ENCODE measurements at places on chromosomes 5 and 9.

GRCh38 chr9:11457825-11458790 is 845.3 kb upstream of the PTPRD start:
- DNase-seq, result no peak

DNA sequence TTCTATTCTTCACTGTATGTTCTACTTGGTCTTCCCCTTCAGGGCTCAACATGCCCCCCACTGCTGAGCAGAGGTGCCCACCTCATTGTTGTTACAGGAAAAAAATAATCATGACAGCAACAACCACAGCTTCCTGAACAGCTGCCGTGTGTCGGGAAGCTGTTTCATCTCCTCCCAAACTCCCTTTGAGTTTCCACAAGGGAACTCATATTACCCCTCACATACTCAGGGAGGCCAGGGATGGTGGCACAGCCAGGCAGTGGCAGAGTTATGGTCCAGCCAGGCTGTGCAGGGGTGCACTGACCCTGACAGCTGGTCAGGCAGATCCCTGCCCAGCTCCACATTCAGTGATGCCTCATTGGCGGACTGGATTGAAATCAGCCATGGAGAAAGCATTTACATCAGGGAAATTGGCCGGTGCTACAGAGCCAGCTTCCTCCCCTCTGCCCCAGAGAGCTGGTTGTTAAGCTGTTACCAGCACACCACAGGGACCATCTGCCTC is 37.3 kb downstream of the SARDH start:
- DNase-seq, result no peak

DNA sequence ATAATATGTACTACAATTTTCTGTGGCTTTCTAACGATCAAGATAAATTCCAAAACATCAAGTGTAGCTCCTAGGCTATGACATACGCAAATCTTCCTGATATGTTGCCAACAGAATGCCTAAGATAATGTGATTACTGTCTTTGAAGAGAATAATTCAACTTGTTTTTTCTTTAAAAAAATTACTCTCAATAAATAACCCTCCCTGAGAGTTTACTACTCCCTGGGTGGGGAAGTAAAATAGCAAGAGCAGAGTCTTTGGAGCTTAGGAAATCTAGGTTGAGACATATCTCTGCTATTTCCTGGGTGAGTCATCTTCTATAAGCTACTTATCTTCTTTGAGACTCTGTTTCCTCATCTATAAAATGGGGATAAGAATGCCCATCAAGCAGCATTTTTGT is 201.2 kb downstream of the ACTL7B start:
- no peak for DNase-seq

DNA sequence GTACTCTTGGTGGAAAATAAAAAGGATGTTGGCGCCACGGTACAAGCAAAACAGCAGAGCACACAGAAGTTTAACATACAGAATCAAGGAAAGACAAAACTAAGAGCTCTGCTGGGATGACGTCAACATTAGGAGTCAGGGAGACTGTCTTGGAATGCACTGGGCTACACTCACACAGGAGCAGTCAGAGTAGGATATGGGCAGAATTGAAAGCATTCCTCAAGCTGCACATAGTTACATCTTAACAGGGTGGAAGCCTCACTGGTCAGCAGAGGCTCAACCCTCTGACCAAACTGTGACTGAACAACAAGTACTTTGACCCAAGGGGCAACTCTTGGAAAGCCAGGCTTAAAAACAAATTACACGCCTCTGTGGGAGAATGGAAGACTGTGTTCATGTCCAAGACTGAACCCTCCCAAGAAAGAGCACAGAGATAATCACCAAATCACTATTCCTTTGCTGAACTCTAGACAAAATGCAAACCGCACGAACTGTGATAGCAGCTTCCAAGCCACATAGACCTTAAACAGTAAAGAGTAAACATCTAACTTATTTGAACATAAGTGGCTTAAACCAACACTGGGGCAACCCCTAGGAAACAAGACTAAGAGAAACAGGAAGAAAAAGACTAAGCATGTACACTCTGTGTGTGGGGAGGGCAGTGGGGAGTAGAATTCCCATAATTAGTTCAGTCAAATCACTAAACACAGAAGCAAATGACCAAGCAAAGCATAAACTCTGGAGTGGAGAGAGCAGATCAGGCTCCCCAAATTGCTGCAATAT is 772.7 kb downstream of the PRELID2 start:
- no peak for DNase-seq

- DNase-seq, result no peak
Observed at GRCh38 chr5:169970911-169971765, 9.2 kb downstream of the INSYN2B start.

DNA sequence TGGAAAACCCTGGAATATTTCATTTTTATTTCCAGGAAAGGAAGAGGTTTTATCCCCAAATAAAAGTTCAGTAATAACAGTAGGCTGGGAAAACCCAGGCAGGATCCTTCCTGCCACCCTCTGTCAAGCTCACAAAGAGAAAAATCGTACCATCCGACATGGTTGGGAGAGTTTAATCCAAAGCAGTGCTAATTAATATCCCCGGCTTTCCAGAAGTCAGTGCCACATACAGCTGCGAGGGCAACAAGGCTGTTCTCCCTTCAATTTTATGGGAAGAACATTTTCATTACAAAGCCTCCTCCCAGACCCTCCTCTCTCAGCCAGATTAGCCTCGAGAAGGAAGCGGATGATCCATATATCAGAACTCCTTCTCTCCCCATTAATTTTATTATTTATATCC is 95.5 kb downstream of the PAX5 start:
- no peak for DNase-seq

DNA sequence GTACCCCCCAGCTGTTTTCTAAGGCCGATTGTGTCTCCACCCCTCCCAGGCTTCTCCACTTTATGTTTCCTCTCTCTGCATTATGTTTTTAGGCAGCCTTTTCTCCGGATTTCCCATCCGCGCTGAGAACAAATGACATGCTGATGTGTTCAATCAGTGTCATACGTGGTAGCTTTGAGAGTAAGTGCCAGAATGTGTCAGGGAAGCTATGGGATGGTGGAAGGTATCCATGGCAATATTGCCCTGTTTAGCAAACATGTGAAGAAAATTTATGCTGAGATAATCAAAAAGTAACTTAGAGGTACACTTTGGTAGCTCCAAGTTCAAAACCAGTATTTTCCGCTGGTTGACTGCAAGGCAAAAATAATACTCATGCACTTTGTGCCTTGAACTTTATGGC is 36.6 kb upstream of the LECT2 start:
- DNase-seq, result no peak

GRCh38 chr5:77129391-77129990 is 42.4 kb upstream of the ZBED3 start:
- no peak for DNase-seq

DNA sequence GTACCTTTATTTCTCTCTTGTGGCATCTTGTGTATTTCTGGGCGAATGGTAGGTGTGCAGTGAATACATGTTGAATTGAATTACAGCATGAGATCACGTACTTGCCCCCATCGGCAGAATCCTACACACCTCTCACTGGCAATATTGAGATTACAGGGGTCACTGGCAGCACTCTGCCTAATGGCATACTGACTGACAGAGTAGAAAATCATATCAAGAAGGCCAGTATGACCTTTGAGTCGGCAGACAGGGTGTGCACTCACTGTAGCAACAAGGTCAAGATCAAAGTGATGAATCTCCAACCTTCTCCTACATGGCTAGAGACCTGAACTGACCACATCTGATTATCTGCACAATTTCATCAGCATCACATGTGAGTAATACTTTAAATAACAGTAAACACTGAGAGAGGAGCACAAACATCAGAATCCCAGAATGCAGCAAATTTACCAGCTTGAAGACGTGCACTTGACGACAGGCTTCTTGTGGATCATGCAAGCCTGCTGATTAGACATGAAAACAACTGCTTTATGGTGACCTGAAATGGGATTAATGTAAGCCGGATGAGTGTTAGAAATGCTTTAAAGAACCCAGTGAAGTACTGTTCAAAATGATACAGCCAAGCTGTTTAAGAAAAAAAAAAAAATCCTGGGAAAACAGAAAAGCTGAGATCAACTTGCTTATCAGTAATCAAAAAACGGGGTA is 267.1 kb upstream of the EFNA5 start:
- no peak for DNase-seq

- DNase-seq, result no peak
Observed at GRCh38 chr9:14238518-14238917, 75.4 kb downstream of the NFIB start.

GRCh38 chr5:128844354-128844923 is 120.8 kb upstream of the SLC27A6 start:
- no peak for DNase-seq

DNA sequence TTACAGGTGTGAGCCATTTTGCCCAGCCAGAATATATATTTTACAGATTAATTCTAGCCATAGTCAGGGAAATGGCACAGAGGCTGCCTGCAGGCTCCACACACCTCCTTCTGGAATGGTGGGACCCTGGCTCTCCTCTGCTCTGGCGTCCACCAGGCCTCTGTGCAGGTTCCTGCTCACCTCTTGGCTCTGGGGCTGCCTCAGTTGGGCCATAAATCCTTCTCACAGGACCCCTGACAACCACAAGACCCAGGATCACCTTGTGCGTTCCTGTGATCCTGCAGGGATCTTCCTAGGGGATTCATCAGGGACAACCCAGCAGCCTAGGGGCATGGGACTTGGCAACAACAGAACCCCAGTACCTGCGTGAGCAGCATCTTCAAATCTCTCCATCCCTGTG is 93.0 kb upstream of the FSTL4 start:
- no peak for DNase-seq

DNA sequence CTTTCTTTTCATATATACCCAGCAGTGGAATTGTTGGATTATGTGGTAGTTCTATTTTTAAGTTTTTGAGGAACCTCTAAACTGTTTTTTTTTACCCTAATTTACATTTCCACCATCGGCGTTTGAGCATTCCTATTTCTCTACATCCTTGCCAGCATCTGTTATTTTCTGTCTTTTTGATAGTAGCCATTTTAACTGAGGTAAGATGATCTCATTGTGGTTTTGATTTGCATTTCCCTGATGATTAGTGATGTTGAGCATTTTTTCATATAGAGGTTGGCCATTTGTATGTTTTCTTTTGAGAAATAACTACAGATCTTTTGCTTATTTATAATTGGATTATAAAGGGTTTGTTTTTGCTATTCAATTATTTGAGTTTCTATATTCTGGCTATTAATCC is 71.7 kb upstream of the TNC start:
- DNase-seq, result no peak

DNA sequence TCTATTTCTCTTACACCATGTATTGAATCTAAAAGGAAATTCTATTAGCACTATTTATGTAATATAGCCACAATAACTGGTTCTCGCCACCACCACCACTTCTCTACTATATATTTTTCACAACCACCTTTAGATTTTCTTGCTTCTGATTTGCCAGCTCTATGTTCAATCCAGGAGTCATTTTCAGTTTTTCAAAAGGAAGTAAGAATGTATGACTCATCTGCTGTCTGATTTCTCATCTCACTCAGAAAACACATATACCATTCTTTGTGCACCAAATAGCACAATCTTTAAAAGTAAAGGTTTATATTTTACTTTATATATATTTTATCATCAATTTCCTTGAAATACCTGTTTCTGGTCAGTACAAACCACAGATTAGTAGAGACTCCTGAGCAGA is 1127.5 kb downstream of the TAF11L14 start:
- DNase-seq, result no peak

DNA sequence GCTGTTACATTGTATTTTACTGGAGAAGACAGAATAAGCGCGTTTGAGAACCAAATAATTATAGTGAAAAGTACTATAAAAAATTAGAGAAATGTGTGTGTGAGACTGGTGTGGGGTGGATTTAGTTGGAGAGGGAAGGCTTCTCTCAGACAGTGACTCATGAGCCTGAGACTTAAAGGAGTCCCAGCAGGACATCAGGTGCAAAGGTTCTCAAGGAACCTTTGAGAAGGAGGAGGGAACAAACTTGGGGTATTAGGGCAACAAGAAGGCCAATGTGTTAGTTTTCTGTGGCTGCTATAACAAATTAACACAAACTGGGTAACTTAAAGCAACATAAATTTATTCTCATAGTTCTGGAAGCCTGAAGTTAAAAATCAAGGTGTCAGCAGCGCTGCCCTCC is 4.9 kb downstream of the DDX4 start:
- DNase-seq, result no peak

GRCh38 chr5:118818604-118819003 is 169.7 kb downstream of the DTWD2 start:
- no peak for DNase-seq

DNA sequence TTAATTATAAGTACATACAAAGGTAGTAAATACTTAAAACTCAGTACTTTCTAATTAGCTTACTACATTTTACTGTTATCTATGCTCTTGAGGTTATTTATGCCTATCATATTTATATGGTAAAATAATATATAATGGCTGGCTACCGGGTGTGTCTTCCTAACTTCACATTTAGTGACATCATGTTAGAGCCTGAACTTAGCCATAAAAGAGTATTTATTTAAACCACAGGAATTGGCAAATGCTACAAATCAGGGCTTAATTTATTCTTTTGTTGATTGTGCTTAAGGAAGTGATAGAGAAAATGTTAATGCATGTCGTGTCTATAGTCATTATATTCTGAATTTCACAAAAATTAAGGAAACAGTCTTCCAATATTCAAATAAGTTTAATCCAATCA is 73.1 kb downstream of the NDUFAF2 start:
- no peak for DNase-seq

DNA sequence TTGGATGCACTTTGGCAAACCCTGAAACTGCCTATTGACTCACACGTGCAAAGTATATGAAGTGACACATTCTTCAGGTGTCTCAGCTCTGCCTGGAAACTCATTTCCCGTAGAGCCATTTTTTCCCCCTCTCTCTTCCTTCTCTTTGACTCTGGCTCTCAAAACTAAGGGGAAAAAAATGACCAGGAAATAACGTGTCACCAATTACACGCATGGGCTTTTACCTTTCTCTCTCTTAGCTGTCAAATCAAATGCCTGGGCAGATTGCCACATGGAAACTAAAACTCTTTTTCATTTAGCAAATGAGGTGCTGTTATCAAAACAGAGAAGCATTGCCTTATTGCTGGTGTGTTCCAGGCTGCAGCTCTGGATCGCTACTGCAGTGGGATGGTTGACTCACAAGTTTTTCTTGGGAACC is 18.3 kb upstream of the IFNK start:
- DNase-seq, result no peak

DNA sequence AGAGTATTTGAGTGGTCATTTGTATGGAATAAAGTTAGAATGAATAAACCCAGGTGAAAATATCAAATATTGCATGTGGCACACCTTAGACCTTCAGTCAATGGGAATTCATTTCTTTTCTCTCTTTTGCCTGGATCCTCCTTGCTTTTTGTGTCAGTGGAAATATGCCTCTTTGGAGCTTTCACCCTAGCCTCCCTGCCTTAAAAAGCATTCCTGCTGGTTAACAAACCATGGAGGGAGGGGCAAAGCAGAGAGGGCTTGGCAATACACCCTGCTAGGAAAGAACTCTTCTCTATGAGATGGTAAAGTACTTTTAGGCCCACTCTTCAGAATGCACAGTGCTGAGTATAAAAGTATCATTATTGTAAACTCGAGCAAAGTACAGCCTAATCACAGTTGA is 383.7 kb downstream of the DMAC1 start:
- no peak for DNase-seq

- DNase-seq, result no peak
Observed at GRCh38 chr5:169805527-169805934, 168.5 kb downstream of the DOCK2 start.
